ENCODE measurements at places on chromosomes 1 and 21. TPM values are rescaled to one million over a fixed set of nuclear protein-coding genes. Genes with fewer than 3 reads are reported as not detected.

DNA sequence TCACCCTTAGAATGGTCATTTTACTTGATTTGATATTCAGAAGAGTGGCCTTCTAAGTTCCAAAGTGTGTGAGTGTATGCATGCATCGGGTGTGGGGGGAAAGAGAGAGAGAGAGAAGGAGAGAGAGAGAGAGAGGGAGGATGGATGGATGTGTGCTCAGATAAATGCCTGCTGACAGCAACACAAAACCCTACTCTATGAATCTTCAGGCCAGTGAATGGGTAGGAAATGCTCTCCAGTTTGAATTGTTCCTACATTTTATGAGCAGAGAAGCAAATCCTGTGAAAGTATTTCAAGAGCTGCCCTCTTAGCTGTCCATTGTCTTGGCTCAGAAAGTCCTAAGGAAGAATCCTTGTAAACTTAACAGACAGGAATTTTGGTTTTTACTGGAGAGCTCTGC is 7.4 kb downstream of the JAM2 start:
- DNase-seq: no peak

DNA sequence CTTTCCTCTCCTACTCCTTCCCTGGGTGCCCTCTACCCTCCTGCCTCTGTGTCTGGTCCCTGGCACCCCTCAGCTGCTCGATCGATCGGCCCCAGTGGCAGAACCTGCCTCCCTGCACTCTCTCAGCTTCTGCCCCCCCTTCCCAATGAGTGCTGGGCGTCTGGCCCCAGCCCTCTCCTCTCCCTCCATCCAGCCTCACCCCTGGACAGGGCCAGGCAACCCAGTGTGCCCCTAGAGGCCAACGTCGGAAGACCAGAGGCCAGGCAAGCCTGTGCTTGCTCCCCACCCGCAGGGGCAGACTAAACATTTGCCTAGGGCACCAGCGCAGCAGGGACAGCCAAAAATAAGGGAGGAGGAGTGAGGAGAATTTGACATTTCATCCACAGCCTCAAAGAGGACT is 43.5 kb downstream of the LGR6 start:
- no peak for DNase-seq

DNA sequence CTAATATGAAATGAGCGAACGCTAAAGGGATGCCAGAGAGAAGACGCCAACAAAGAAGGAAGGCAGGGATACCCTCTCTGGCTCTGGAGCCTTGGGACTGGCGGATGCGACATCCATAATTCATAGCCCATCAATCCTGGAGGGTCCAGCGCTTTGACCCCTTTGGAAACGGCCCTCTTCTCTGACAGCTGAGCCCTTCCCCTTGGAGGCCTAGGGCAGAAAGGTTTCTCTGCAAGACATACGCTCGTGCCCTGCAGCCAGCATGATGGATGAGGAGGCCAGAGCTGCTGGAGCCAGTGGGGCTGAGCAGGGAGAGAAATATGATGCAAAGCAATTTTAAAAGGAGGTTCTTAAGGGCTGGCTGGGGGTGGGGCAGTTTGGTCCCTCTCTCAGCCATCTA is 22.2 kb downstream of the OPTC start:
- no peak for DNase-seq

GRCh38 chr21:37367703-37368540 is 1.3 kb downstream of the DYRK1A start:
- peak; percentile 60 for DNase-seq

GRCh38 chr1:34747638-34747941 is 7.3 kb upstream of the GJB5 start:
- DNase-seq: peak; percentile 13

GRCh38 chr21:42032968-42033367 is 22.8 kb upstream of the ZBTB21 start:
- DNase-seq: no peak

GRCh38 chr1:49026230-49026811 is 249.6 kb upstream of the BEND5 start:
- no peak for DNase-seq

GRCh38 chr1:156464825-156465452 is 35.6 kb downstream of the MEF2D start:
- no peak for DNase-seq

DNA sequence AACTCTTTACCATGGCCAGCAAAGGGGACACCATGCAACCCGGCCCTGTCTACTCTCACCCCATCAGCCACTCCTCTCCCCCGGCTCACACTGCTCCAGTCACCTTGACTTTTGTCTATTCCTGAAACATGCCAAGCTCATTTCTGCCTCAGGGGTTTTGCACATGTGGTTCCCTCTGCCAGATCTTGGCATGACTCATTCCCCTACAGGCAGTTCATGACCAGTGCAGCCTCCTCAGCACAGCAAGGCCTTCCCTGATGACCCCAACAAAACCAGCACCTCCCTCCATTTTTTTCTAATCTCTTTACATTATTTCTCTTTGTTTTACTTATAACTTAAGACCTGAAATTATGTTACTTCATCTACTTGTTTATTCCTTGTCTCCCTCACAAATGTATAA is 58.6 kb upstream of the GJB5 start:
- no peak for DNase-seq

GRCh38 chr21:35113064-35113463 is 64.0 kb upstream of the RUNX1 start:
- no peak for DNase-seq

DNA sequence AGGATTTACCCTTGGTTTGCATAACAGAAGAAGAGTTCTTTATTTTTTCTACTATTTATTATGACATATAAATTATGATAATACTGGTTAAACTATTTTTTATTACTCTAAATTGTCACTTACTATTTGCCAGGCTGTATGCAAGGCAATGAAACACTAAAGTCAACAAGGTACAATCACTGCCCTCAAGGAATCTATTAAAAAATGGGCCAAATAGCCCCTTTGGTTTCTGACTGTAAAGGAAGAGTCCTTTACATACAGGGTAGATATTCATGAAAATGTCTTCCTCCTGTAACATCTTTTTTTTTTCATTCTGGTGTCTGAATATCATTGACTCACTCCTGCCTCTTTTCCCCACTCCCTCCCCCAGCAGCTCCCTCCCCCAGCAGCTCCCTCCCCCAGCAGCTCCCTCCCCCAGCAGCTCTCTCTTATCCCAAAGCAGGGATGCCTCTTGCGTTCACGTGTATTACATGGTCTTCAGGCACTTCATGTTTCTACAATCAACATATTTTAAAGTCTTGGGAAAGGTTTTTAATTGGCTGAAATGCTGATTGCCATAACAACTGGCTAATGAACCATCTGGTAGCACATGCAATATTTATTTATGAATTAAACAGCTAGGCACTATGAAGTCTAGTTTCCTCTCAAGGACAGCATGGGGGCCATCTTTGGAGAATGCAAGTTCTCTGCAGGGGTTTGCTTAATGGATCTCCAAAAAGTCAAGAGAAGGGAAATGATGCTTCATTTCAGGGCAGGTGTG is 400.4 kb upstream of the PLXNA2 start:
- DNase-seq: no peak

DNA sequence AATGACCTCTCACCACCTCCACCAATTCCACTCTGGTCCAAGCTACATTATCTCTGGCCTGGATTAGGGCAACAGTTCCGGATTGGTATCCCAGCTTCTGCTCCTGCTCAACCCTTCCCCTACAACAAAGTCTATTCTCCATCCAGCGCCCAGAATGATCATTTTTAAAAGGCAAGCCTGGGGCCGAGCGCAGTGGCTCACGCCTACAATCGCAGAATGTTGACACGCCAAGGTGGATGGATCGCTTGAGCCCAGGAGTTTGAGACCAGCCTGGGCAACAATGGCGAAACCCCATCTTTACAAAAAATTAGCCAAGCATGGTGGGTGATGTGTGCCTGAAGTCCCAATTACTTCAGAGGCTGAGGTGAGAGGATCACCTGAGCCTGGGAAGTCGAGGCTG is 2.2 kb downstream of the LYST start:
- DNase-seq: no peak

DNA sequence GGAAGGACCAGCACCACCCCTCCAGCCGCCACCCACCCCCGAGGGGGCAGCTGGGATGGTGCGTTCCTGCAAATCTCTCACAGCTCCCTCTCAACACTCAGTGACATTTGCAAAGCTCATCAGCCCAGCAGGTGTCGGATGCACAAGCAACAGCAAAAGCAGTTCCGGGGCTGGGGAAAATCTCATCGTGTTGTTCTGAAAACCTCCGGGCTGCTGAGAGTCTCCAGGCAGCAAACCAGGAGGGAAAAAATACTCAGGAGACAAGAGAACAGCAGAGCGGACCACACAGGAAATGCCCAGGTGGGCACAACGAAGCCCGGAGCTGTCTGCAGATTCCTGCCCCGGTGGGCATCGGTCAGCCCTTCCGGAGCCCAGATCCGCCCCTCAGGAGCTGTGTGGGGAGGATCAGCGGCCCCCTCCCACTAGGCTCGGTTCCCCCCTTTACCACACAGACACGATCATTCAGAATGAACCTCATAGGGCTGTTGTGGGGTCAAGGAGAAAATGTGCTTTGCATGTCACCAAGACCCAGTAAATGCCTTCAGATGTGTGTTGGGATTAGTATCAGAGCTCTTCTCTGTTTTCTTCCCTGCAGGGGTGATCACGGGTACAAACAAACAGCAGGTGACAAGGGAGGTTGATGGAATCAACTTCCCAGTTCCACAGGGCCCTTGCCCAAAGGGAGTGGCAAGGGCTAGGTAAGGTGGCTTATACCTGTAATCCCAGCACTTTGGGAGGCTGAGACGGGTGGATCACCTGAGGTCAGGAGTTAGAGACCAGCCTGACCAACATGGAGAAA is 127.0 kb upstream of the TIAM1 start:
- no peak for DNase-seq

DNA sequence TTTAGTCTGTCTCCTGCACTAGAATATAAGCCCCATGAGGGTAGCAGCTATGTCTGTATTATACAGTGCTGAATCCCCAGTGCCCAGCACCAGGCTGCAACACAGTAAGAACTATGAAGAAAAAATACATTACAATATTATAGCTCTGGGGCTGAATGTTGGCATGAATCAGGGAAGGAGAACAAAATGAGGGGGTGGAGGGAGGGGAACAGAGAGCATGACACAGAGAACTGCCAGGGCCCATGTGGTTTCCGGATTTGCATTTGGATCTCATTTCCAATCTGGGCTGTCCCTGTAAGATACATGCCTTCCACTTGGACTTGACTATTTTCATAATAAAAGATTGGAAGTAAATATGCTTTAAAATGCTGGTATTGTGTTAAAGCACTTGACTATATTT is 35.8 kb downstream of the C1orf198 start:
- DNase-seq: no peak

- DNase-seq: no peak
Observed at GRCh38 chr1:65189576-65190115, 41.6 kb downstream of the AK4 start.

- no peak for DNase-seq
Observed at GRCh38 chr1:1552263-1552639, 11.8 kb upstream of the TMEM240 start.

DNA sequence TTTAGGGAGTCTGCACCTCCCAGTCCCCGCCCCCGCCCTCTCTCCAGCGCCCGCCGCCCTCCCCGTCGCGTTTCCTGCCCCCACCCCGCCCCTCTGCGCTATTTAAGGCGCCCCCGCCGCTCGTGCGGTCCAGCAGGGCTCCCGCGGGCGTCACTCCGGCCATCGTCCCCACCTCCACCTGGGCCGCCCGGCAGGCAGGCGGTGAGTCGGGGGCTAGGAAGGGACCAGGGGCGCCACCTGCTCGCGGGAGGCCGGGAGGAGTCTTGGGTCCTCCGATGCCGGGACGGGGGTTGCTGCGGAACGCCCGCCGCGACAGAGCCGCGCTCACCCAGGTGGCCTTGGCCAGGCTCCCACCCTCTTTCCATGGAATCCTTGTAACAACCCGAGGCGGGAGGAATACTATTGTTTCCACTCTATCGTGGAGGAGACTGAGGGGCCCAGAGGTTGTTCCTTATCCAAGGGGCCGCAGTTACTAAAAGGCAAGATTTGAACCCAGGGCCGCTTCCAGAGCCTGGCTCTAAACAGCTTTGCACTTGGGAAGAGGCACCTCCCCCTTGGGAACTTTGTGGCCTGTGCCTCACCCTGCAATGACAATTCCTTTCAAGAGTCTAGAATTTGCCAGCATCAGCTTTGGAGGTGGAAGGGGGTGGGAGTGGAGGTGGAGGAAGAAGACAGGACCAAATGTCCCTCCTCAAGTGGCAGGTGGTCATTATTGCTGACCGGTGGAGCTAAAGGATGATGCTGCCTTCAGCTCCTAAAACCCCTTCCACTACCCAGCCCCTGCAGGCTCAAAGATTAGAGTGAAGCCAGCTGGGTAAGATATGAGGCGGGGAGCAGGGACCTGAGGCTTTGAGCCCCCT is at the start of gene GJA4:
Gene GJA4 (plus strand): TSS at position 132 of the 860 bp plus-strand sequence. CDS start 1,215 bp downstream, outside the sequence.
- DNase-seq: no peak

GRCh38 chr1:202130297-202130721 is 7.6 kb downstream of the GPR37L1 start:
- DNase-seq: no peak

- no peak for DNase-seq
Observed at GRCh38 chr1:53262000-53262399, 23.7 kb upstream of the MAGOH start.

DNA sequence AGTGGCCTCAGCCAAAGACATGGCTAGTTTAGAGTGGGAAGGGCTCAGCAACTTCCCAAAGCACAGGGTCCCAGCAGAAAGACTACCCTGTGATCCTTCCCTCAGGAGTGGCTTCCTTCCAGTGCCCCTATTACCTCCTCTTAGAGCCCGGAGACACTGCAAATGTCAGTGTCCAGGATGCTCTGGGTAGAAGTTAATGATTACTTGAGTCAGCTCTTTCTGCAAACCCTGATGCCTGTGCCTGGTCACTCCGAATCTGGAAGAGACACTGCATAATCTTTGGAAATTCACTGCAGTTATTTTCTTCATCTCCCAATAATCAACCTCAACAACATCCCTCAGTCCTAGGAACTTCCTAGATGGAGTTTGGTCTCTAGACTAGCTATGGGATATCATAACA is 27.2 kb upstream of the MGST3 start:
- no peak for DNase-seq

DNA sequence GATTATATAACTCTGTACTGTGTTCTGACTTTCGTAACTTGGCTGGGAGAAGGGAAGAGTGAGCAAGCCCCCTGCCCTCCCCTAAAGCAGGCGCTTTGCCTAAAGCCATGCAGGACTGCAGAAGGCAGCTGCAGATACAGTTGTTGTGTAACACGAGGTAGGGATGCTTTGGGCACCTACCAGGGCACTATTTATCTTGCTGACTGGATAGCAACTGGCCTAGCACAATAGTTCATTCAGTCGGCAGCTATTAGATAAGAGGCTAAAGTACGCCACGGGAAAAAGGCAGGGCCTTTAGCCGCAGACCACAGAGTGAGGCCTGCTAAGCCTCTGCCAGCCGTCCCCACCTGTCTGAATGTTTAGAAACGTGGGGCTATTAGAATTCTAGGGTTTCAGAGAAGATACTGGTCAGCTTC is 80.9 kb downstream of the TTC3 start:
- DNase-seq: no peak

Gene DNASE2B
- total RNA-seq: not detected

Gene WDR64
- not detected for total RNA-seq

Gene IL20
- total RNA-seq: not detected

Gene SPATA21
- not detected for total RNA-seq

Gene CCDC17
- 1.4 TPM for total RNA-seq

Gene RGS8
- total RNA-seq: not detected

Gene PTGS2
- 3.1 TPM for total RNA-seq

Gene OR2T33
- not detected for total RNA-seq

Gene GGPS1
- 29.0 TPM for total RNA-seq

Gene MAB21L3
- total RNA-seq: not detected

Gene RGS16
- total RNA-seq: 58.9 TPM

Gene USH2A
- total RNA-seq: not detected

Gene RAB3B
- total RNA-seq: 0.13 TPM

Data from CD8-positive, alpha-beta memory T cell (primary cell).